ENCODE measurements at places on chromosomes 2 and 18.

DNA sequence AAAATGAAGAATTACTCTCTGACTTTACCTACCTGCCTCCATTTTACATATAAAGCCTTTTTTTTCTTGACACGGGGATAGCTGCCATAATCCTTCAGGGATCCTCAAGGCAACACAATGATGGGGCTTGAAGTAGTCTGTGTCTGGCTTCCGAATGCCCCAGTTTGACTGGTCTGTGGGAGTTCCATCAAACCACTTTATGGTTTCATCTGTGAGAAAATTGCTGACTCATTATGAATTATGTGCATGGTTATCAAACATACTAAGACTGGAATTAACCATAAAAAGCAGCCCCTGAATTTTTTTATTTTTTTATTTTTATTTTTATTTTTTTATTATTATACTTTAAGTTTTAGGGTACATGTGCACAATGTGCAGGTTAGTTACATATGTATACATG is 117.5 kb downstream of the PLA2R1 start:
- no peak for DNase-seq

- no peak for DNase-seq
These were observed 215.3 kb downstream of the ANAPC1 start for GRCh38 chr2:111668741-111669140.

DNA sequence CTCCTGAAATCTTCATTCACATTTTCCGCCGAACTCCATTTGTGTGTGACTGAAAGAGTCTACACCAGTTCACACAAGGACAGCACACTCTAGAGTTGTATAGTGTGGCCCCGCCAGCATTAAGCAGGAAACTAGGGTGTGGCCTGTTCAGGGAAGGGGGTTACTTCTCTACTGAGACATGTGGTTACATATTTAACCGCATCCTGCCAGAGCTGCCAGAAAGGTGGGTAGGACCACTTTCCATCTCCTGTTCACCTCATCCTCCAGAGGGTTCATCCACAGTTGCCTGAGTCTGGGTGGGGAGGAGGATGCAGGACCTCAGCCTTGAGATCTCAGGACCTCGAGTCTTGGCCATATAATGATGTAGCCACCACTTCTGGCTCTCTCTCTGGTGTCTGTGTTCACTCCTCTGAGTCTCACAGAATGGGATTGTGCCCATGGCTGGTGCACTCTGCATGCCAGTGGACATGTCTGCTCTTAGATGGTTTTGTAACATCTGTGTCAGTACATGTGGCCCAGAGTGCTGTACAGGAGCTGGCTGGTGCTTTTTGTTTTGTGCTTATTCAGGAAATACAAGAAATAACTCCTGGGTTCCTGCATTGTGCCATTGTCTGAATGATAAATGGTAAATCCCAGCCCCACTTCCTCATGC is 7.7 kb upstream of the SP140L start:
- no peak for DNase-seq

DNA sequence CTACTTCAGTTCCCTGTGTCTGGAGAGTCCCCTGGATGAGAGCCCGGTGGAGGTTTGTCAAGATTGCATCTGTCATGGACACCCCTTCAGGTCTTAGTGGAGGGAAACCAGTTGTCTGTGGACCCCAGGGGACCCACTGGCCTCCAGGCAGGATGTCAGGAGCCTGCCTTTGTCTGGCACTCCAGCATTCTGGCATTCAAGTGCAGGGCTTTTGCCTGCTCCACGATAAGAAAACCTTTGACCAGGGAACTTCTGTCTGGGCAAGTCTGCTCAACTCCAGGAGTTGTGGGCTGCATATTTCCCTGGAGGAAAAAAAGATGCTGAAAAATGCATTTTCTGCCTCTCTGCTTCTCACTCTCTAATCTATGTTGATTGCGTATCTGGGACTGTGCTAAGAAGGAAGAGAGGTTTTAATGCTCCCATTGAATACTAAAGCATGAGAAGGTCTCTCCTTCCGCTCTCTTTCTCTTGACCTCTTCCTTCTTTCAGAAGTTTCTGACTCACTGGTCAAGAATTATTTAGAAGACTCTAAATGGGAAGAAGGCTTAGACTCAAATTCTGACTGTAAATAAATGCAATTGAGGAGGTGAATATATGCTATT is 104.5 kb downstream of the MMADHC start:
- DNase-seq, result no peak

GRCh38 chr2:56169521-56169920 is 14.3 kb upstream of the CCDC85A start:
- no peak for DNase-seq

DNA sequence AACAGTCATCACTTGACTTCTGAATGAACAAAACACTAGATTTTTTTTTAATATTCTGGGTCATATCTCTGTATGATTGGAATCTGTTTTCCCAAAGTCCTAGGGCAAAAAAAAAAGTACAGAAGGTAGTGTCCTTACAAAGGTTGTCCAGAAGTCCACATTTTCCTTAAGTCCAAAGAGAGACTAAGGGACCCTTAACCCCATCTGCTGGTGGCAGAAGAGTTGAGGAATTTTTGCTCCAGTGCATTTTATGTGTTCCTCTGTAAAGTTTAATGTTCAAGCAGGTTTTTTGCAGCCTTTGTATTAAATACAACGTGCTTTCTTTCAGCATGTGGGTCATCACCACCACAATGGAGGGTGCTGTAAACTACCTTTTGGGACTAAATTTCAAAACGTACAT is 215.9 kb downstream of the SP3 start:
- no peak for DNase-seq

Measured in Caco-2 (cell line).